Activated CD8-positive, alpha-beta memory T cell treated with anti-CD3 and anti-CD28 coated beads, Interleukin-2, amount 10 ng/mL, durations not matched to agents 7 days and 5 days (primary cell): ENCODE measurements at places on chromosomes 12 and 14. TPM values are rescaled to one million over a fixed set of nuclear protein-coding genes. Genes with fewer than 3 reads are reported as not detected.

The TSPAN19 gene
- not detected for total RNA-seq

GRCh38 chr12:119877639-119877948 lies 474 bp upstream of the CIT start:
- DNase-seq = no peak

The KRT3 gene
- total RNA-seq = not detected

- no peak for DNase-seq
These were observed 32.2 kb downstream of the STK38L start for GRCh38 chr12:27276275-27276674.

The ZDHHC22 gene
- not detected for total RNA-seq

The TMEM132C gene
- total RNA-seq = not detected

GRCh38 chr12:76276499-76277151 lies 71.6 kb downstream of the BBS10 start:
- DNase-seq = no peak

The GLIPR1 gene
- 55.3 TPM for total RNA-seq

DNA sequence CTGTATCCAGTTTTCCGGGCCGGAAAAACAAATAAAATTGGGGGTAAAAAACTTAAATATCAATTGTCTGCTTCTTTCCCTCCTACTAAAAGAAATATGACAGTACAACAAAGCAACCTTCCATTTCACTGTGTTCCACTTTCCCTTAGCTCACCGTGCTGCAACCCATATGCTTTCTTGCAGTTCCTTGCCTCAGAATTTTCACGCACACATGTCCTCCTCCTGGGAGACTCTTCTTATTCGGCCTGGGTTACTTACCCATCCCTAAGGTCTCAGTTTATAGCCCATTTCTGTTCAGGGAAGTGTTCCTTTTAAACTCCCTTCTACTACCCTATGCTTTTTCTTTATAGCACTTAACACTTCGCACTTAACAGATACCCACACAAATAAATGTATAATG lies 4.5 kb upstream of the MAGOHB start:
- DNase-seq = no peak

The PLCZ1 gene
- not detected for total RNA-seq

The KRT77 gene
- total RNA-seq = not detected

DNA sequence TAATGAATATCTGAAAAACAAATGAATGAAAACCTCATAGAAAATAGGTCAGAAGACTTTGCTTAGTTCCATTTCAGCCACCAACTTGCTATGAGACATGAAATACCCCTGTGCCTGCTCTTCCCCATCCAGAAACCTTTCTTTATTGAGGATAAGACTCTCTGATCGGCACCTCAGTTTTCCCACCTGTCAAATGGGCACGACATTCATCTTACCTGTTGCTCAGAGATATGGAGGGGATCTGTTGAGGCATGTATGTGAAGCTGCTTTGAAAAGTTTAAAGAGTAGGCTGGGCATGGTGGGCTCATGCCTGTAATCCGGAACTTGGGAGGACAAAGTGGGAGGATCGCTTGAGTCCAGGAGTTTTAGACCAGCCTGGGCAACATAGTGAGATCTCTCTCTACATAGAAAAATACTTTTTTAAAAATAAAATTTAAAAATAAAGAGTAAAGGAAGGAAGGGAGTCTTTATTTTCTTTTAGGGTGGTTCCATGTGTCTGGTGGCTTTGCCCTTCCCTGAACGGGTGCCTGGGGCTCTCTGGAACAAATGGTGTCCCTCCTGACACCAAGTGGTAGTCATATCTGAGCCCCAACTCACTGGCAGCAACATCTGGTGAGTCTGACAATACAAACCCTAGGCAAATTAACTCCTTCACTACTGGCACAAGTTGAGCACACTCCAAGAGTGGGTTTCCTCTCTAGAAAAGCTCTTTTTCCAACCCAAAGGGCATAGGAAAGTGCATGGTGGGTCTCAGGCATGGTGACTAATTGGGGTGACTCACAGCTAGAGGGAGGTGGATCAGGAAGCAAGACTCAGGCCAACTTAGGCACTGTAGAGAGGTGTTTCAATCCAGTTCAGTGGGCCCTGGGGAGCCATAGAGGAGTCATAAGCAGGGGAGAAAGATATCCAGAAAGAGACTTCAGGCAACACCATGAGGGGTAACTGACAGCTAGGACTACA lies 42.1 kb downstream of the MAP1LC3B2 start:
- DNase-seq = no peak

- DNase-seq = no peak
These were observed 19.8 kb downstream of the NR1H4 start for GRCh38 chr12:100493396-100494012.

GRCh38 chr14:79242666-79243065 lies 968.6 kb downstream of the DIO2 start:
- no peak for DNase-seq

The ERBB3 gene
- 0.94 TPM for total RNA-seq

- DNase-seq = peak; percentile 40
These were observed 43.9 kb downstream of the GIT2 start for GRCh38 chr12:109952160-109952858.

GRCh38 chr14:22174412-22175277 lies 414.4 kb downstream of the DAD1 start:
- DNase-seq = no peak

The NCAPD2 gene
- 173 TPM for total RNA-seq

The KLRD1 gene
- total RNA-seq = 95.9 TPM

DNA sequence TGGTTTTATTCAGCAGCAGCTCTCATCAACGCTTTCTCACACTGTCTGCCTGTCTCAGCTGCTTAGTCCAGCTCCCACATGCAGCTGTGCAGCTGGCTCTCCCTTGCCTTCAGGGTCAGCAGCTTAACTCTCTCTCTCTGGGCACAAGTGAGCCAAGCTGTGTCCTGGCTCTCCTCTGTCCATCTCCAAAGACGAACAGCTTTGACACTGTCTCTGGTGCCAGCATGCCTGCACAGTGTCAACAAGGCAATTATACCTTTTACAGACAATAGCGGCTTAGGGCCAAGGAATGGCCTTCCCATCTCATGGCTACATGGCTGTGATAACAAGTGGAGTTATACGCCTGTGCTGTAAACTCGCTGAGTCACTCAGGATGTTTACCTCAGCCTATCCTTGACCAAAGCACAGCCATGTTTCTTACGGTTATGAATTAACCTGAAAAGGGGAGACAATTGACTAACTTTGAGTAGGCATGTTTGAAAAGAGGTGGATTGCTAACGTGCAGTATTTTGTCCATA lies 38.4 kb upstream of the MANSC4 start:
- no peak for DNase-seq

DNA sequence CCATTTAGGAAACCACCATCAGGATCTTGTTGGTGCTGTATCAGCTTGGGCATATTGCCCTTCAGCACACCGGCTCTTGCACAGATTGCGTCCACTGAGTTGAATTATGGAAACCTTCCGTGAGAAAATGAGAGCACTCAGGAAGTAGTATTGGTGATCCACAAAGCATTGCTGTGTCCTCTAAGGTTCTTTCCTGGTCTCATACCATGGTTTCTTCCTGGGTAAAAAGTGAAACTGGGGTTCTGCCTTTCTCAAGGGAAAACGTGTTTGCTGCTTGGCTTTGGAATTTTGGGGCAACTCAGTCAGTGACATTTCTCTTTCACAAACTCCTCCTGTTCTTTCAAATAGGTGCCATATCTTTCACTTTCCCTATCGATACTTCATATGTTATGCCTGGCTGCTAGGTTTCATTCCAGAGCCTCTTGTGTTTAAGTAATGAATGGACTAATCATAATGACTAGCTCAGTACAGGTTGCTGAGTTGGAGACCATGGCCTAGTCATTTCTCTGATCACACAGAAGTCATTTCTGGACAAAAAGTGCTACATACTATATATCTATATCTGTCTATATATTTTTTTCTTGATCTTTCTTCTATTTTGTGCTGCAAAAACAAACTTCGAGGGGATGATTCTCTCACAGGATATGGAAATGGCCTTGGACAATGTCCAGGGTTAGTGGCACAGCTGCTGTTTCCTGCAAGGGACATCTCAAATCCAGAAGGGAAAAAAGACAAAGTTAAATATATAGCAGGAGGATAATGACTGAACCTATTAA lies 423.4 kb downstream of the ZFP36L1 start:
- DNase-seq = no peak

- no peak for DNase-seq
These were observed 845 bp downstream of the GIT2 start for GRCh38 chr12:109995361-109995685.

DNA sequence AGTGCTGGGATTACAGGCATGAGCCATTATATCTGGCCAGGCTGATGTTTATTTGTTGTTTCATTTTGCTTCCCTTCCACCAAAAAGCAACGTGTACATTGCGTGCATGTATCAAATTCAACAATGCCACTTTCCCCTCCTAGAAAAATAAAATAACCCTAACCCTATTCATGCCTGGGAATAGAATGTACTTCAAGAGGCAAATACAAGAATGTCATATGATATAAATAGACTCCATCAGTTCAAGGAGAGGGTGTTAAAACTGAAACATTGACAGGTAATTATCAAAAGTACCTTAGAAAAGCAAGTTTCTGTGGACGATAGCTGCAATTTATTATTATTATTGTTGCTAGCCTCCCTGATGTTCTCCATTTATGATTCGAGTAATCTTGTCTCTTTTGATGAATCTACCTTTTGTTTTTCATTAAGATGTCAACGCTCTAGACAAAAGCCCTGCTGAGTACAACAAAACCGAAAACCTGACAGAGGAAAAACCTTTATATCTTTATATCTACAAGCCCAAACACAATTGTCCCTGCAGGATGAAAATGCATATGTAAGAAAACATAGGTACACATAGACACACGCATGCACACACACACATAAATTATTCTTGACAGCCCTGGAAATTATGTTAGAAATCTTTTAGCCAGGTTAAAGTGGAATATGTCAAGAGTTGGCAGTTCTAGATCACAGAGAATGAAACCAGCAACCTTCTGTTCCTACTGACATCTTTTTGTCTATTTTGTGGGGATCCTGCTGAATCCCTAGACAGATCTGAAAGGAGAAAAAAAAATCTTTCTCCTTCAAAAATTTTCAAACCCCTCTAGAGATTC lies 98.9 kb downstream of the BTG1 start:
- DNase-seq = no peak

The FOXG1 gene
- total RNA-seq = not detected

- DNase-seq = no peak
These were observed 126.7 kb upstream of the RFLNA start for GRCh38 chr12:124168016-124168786.

- no peak for DNase-seq
These were observed 13.9 kb upstream of the PPP1CC start for GRCh38 chr12:110756611-110757010.

- DNase-seq = no peak
These were observed 200.3 kb downstream of the CNTN1 start for GRCh38 chr12:40892528-40892927.

- DNase-seq = no peak
These were observed 74.6 kb upstream of the CEP83 start for GRCh38 chr12:94534278-94534677.

GRCh38 chr12:107439026-107439738 lies 246.4 kb upstream of the PWP1 start:
- no peak for DNase-seq

DNA sequence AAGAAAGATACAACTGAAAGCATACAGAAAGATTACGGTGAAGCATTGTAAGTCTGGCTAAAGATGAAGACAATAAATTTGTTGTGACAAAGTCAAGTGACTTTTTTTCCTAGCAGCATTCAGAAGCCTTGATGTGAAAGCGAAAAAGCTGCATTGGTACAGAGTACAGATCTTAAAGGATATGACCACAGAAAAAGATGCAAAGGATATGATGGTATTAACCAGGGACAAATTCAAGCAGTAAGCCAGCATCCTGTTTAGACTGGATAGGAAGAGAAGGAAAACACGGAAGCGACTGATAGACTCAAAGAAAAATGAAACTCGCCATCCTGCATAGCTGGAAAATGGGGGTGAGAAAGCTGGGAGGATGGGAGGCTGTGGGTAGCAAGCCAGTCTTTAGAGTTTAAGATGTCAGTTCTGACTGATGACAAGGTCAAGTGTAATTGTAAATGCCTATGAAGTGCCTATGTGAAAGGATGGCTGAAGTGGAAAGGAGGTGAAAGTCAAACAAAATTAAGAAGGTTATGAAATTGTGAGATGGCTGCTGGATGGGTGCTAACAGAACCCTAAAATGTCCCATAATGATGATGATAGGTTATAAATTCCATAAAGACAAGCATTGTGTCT lies 92.4 kb downstream of the PHLDA1 start:
- DNase-seq = no peak

The PAX9 gene
- not detected for total RNA-seq

The CLECL1 gene
- total RNA-seq = 2.2 TPM

GRCh38 chr12:51788876-51789275 lies 59.6 kb downstream of the FIGNL2 start:
- DNase-seq = no peak

The SERPINA10 gene
- not detected for total RNA-seq

GRCh38 chr12:109464642-109465351 lies 12.3 kb downstream of the KCTD10 start:
- DNase-seq = no peak

DNA sequence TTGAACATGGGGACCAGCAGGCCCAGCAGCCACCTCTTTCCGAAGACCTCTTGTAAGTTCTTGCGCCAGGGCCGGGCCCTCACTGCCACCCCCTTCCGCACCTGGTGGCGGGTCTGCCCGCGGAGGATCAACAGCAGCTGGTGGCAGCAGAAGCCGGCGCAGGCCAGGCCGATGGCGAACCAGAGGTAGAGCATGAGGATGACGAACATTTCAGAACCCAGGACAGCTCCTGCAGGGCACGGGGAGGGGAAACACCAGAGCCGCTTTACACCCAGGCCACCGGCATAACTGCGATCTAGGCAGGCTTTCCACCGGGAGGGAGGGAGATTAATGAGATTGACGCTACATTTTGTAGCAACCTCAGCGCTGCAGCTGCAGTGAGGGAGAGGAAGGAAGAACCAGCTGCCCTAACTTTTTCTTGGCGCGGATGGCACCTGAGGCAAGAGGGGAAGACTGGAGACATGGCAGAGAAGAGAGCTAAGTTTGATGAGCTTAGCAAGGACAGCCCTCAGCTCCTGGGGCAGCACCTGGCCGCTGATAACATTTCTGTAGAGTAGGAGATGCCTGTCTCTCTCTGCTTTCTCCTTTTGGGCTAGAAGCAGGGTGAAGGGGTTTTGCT lies 7.8 kb downstream of the ZDHHC22 start:
- DNase-seq = peak; percentile 78

DNA sequence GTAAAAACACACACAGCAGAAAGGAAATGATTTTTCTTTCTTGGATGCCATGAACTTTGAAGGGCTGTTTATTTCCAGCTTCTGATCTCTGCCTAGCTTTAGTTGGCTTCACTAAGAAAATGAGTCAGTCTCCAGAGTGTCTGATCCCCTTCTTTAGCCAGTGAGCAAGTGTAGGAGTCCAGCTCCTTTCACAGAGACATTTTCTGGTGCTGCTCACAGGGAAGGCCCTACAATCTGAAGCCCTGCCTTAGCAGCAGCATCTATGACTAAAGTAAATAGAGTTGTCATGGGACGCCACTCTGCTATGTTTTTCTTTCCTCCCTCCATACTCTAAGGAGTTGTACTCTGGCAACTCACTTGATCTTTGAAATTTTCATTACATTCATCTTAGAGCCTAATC lies 103.5 kb downstream of the RPAP3 start:
- no peak for DNase-seq
